ENCODE measurements at places on chromosomes 4 and X.
A peak's percentile ranks its signal among the peaks of the same experiment; 100 is the strongest.

GRCh38 chr4:55297346-55297745, 48.7 kb upstream of the SRD5A3 start:
- no peak for DNase-seq

- DNase-seq, result no peak
Measured at GRCh38 chrX:52504551-52504950, 8.9 kb downstream of the XAGE1A start.

DNA sequence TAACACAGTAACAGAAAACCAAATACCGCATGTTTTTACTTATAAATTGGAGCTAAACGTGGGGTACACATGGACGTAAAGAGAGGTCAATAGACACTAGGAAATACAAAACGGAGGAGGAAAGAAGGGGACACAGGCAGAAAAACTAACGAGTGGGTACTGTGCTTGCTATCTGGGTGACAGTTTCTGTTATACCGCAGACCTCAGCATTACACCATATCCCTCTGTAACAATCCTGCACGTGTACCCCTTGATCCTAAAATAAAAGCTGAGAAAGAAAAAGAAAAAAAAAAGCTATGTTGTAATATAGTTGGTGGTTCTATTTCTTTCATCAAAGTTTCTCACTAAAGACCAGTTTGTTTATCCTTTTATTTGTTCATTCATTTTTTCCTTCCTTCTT, 47.9 kb upstream of the UNC5C start:
- no peak for DNase-seq

GRCh38 chr4:176879380-176880116, 86.8 kb upstream of the VEGFC start:
- DNase-seq, result no peak

GRCh38 chr4:85901500-85901899, 426.6 kb downstream of the ARHGAP24 start:
- no peak for DNase-seq

- no peak for DNase-seq
Measured at GRCh38 chr4:52202931-52203330, 151.8 kb downstream of the SPATA18 start.

DNA sequence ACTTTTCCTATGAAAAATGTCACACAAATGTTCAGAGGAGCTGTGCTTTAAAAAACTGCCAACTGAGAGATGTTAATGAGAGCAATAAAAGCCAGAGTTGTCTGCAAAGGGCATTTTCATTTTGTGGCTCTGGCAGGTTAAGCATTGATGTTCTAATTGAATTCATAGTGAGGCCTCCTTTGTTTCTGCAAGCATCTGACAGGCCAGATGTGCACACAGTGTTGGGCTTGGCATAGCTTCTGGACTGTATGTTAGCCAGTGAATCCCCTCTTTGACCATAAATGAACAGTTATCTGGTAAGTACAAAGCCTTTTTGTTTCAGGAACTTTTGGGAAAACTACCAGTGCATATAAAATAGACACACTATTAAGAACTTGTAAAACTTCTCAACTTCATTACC, 81.9 kb downstream of the JADE3 start:
- DNase-seq, result no peak

- no peak for DNase-seq
Measured at GRCh38 chr4:53788011-53788410, 196.7 kb upstream of the LNX1 start.

GRCh38 chr4:121108557-121108956, 36.2 kb upstream of the NDNF start:
- no peak for DNase-seq

- DNase-seq, result no peak
Measured at GRCh38 chr4:20042769-20043168, 208.9 kb upstream of the SLIT2 start.

- DNase-seq, result no peak
Measured at GRCh38 chr4:147754037-147754445, 22.2 kb downstream of the ARHGAP10 start.

DNA sequence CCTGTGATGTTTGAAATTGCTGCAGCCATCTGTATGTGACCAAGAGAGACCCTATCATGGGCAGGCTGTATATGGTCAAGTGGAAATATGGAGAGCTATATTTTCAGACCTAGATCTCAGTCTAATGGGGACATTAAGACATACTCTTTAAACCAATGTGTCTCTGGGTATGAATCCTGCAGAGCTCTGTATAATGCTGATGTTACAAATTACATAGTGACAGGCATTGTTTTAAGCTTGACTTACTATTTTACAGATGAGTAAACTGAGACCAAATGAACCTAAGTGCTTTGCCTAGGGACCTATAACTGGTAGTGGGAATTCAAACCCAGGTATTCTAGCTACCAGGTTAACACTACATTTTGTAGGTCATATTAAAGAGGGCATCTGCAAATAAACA, 71.3 kb upstream of the GRXCR1 start:
- DNase-seq, result no peak

DNA sequence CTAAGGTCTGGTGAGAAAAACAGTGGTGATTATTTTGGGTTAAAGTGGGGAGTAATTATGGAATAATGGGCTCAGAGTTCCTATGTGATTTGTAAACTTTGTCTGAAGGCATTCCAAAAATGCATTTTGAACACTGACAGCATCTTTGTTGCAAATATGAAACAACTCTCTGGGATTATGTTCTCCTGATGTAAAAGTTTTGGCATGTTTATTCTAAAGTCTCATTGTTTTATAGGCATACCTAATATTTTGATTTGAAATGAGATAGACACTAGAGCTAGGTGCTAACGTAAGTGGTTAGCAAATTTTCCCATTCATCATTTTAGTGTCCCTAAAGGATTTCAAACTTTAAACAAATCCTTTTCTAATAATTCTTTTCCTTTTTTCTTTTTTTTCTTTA, 140.9 kb upstream of the ANXA3 start:
- DNase-seq, result peak; percentile 13

DNA sequence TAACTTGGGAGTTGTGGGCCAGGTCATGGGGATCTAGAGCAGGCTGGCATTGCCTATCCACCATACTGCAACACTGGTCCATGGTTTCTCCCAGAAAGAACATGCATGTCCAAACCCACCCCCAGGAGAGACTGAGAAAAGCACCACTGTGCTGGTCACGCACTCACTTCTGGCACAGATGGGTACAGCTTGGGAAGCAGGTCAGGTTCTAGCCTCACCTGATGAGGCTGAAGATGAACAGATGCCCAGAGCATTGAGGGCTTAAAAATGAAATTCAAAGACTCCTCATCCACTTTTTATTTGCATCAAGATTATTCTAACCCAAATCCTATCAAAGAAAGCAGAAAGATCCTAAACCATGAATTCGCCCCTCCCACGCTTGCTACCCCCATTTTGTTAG, 125.9 kb upstream of the RAI2 start:
- no peak for DNase-seq

DNA sequence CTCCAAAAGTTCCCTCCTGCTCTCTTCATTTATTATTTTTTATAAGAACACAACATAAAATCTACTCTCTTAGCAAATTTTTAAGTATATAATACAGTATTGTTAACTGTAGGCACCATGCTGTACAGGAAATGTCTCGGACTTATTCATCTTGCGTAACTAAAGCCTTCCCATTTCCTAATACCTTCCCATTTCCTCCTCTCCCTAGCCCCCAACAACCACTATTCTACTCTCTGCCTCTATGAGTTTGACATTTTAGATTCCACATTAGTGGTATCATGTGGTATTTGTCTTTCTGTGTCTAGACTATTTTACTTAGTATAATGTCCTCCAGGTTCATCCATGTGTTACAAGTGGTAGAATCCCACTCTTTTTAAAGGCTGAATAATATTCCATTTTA, 15.8 kb upstream of the SYTL4 start:
- DNase-seq, result no peak

GRCh38 chr4:99763635-99764101, 53.0 kb upstream of the DAPP1 start:
- DNase-seq, result peak; percentile 8

- DNase-seq, result no peak
Measured at GRCh38 chr4:139692309-139693012, 26.8 kb downstream of the MGST2 start.

DNA sequence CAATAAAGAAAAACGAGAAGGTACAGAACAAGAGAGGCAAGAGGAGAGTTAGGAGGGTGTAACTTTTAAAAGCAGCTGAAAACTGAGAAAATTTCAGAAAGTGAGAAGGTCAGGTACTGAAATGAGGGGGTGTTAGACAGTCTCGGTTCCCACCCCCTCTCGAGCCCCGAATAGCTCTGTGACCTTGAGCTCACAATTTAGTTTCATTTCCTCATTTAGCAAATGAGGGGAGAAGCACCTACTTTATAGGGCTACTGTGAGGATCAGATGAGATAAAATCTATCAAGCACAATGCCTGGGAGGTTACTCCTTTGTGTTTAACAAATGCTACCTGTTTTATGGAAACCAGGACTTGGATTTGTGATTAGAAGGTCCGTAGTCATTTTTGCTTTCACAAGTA, 4.9 kb downstream of the UGT8 start:
- no peak for DNase-seq

GRCh38 chr4:55074386-55074785, 51.0 kb downstream of the KDR start:
- DNase-seq, result no peak

DNA sequence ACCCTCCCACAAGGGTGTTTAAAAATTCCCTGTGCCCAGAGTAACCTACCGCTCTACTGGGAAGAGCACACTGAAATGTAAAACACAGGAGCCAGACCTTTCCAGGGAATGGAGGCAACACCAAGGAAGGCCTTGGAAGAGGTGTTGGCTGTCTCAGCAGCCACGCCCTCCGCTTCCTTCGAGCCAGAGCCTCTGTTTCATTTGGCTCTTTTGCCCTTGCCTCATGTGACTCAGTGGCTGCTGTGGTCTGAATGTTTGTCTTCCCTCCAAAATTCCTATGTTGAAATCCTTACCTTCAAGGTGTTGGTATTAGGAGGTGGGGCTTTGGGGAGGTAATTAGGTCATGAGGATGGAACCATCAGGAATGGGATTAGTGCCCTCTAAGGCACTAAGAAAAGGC, 11.3 kb downstream of the SCD5 start:
- no peak for DNase-seq

DNA sequence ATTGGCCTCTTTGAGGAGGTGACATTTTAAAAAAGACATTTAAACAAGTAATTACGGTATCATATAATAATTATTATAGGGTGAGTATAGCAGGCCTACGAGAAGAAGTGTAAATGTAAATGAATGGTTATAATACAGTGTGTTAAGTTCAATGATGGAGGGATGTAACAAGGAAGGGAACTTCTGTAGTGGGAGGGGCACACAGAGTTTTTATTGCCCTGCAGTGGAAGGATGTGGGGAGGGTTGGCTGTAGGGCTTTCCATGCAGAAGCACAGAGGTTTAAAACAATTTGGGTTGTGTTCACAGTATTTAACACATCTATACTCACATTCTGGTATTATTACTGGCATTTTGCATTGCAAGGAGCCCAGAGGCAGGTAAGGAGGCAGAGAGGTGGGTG, 41.1 kb downstream of the AFF1 start:
- no peak for DNase-seq

- no peak for DNase-seq
Measured at GRCh38 chr4:56768763-56769162, 52.7 kb downstream of the SPINK2 start.

DNA sequence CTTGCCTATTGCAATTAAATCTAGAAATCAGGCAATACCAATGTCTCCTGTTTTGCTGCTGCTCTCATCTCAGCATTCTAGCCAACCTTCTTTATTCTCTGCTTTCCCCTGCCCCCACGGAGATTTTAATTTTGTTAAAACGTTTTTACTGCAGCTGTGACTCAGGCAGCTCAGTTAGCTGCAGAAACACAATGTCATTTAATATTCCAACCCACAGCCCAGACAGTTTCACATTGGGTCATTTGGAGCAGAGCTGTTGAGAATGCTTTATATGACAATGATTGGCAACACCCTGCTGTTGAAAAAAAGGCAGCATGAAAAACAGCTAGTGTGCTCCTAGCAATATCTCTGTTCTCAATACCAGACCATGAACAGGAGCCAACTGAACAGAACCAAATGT, 12.6 kb upstream of the SLC10A4 start:
- no peak for DNase-seq

- no peak for DNase-seq
Measured at GRCh38 chr4:118736900-118737299, 51.7 kb downstream of the METTL14 start.

- no peak for DNase-seq
Measured at GRCh38 chrX:74179499-74179898, 124.5 kb upstream of the ZCCHC13 start.

DNA sequence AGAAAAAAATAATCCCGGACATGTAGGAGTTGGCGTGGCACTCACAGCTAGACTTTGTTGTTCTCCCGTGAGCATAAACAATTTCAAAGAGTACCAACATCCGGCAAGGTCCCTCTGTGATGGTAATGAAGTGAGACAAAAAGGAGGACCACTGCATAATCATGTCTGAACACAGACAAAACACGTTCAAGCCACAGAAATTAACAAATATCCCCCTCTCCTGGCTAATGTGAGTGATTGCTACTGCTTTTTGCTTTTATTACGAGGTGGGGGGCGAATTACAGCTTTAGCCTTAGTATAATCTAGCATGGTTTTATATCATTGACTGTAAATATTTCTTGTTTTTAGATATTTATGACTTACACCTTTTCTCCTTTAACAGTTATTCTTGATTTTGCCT, 118.5 kb downstream of the PLS3 start:
- no peak for DNase-seq

- DNase-seq, result no peak
Measured at GRCh38 chrX:15619053-15619755, 18.4 kb upstream of the ACE2 start.

- DNase-seq, result no peak
Measured at GRCh38 chrX:19545651-19546050, 30.3 kb upstream of the MAP3K15 start.

DNA sequence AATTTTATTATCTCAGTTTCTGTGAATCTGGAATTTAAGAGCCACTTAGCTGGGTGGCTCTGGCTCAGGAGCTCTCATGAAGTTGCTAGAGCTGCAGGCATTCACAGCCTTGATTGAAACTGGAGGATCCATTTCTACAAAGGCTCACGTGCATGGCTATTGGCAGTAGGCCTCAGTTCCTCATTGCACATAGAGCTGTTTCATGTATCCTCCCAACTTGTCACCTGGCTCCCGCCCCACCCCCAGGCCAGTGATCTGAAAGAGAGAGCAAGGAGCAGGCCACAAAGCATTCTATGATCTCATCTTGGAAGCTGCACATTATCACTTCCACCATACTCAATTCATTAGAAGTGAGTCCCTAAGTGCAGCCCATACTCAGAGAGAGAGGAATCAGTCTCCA, 18.5 kb upstream of the AP1AR start:
- DNase-seq, result no peak

DNA sequence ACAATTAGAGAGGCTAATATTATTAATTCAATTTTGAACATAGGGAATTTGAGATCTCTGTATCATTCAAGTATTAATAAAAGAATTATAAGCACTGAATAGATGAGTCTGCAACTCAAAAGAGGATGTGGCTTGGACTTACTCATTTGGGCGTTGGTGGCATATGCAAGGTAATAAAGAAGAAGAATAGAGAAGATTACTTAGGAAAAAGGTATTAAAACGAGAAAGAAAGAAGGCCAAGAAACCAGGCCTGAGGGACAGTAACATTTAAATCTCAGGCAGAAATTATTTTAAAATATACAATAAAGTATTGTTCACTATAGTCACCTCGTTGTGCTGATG, 383.0 kb upstream of the INTU start:
- DNase-seq, result no peak

Data from fibroblast of skin of left biceps (primary cell).